ENCODE measurements at places on chromosomes 1 and 21. TPM values are rescaled to one million over a fixed set of nuclear protein-coding genes. Genes with fewer than 3 reads are reported as not detected.

DNA sequence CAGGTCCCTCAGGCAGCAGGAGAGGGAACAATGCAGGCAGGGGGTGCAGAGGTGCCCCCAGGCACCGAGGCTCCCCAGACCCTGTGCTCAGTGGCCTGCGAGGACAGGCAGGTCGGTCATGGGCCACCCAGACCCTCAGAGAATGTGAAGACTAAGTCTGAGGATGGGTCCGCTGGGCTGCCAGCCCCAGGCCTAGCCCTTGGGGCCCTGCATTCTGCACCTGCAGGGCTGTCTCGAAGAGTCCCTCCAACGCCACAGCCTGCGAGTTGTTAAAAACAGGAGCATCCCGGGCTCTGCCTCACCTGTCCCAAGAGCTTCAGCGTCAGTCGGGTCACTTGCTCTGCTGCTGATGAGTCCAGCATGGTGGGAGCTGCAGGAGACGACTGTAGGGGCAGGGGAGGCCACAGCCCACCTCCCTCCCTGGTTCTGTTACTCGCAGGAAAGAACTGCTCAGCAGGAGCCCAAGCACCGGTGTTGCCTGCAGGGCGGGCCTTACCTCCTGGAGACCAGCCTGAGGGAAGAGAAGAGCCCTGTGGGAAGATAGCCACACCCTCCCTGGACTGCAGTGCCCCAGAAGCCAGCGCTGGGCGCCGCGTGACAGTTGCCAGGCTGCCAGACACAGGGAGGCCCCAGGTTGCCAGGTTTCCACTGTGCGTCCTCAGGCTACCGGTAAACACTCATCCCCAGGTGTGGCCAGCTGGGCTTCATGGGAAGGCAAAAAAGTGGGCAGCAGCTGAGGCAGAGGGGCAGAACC is 5.8 kb downstream of the C21orf58 start:
- DNase-seq = no peak

DNA sequence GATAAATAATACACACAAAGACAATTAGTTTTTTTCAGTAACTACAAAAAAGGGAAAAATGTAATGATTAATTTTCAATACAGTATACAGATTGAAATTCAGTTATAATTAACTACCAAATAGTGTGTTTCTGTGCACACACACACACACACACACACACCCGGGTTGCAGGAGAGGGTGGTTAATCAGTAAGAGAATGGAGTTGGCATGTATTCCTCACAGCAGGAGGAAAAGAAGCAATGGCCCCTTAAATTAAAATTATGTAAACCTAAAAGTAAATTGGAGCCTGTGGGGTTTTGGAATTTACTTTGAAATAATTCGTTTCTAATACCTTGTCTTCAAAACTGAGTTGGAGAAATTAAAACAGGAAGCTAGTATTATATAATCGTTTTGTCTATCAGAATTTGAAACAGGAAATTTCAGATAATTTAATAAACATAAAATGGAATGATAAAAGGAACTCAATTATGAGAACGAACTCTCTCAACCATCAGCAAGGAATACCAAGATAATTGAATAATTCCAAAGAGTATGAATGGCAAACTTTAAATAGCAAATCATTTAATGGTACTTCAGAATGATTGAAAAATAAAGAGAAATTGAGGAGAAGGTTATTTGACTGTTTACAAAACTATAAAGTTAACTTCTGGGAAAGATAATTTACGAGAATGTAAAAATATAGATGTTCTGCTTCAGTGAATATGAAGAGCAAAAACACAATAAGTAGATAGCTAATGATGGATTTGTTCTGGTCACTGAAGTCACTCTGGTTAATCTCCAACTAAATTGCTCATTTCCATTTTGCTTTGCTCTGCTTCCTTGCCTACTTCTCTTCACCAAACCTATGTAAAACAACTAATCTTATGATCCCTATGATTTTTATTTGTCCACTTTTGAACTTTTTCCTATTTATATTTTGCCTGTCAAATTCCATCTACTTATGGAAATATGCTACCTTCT is 547.9 kb upstream of the ZP4 start:
- peak; percentile 20 for DNase-seq

- no peak for DNase-seq
These were observed 688 bp upstream of the CHD5 start for GRCh38 chr1:6180707-6181311.

DNA sequence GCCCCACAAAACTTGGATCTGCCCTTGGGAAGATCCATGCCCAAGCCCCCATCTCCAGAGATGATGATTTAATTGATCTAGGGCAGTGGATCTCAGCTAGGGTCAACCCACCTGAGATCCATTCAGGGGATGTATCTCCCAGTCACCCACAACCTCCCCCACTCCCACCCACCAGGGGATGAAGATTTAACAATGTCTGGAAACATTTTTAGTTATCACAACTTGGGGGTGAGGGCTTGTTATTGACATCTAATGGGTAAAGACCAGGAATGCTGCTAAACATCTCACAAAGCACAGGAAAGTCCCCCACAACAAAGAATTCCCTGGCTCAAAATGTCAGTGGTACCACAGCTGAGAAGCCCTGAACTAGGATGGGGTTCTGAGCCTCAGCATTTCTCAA is 45.0 kb upstream of the LPGAT1 start:
- DNase-seq = no peak

DNA sequence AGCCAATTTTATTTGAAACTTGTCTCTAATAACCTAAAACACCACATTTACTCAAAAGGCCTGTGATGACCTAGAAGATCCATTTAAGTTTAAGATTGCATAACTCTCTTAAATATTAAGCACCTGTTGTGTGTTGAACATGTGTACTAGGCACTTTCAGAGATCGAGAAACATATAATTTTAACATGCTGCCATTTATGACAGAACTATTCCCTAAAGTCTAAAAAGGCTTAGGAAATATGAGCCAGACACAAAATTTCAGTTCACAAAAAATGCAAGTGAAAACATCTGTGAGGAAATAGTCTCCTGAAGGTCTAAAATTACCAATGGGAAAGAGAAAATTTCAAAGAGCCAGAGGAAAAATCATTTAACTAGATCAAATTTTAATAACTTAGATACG is 37.7 kb downstream of the CEP170 start:
- DNase-seq = no peak

DNA sequence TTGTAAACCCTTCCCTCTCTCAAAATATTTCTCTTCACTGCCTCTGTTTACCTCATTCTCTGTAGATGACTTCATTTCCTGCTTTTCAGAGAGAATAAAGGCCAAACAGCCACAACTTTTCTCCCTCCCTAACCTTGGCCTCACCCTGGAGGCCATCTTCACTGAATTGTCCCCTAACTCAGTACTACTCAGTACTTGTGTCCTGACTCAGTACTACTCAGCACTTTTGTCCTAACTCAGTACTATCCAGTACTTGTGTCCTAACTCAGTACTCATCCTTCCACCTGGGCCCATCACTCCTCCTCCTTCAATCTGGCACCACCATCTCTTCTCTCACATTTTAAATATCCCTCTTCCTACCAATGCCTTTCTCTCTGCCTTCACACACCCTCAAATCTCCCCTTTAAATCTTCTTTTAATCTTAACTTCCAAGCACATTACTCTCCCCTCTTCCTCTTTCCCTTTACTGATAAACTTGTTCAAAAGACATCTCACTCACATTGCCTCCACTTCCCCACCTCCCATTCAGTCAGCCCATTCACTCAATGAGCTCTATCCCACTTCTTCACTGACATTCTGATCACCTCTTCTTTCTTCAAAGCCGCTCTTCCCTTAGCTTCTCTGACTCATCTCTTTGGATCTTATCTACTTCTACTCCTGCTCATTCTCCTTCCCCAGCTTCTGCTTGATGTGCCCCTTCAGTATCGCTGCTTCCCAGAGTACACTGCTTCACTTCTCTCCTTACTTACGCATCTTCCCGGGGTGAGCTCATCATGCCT is 121.4 kb downstream of the RNF220 start:
- DNase-seq = no peak

GRCh38 chr1:27392778-27393635 is 585 bp downstream of the GPR3 start:
- no peak for DNase-seq

DNA sequence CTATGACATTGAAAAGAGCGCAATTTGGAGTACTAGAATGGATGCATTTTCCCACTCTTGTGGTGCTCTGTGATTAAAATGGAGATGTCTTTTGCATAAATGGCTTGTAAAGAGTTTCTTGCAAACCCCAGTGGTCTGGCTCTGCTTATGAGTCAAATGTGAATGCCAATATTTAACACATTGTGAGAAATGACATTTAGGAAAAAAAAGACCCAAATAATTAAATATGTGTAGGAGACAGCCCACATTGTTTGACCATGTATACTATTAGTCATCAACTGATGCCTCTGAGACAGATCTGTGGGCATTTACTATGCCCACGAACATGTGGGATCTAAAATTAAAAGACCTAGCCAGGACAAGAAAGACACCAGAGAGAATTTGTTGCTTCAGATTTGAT is 22.2 kb upstream of the RUNX1 start:
- DNase-seq = no peak

GNG12 gene
- 104 TPM for polyA plus RNA-seq

DNA sequence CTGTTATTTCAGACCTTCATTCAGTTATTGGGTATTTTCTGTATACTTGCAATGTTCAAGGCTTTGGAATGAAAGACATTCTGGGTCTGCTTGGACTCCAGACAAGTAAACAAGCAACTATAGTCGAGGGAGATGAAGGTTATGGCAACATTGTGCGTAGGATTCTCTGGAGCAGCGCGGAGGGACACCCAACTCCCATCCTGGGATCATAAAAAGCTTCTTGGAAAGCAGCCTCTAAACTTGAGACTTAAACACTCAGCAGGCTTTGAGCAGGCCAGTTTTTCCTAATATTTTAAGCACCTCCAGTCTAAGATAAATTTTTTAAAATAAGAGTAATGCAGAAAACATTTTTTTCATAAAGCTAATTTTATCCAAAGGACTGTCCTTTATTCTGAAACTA is 7.6 kb upstream of the LYST start:
- no peak for DNase-seq

KCNJ9 gene
- 0.09 TPM for polyA plus RNA-seq

- DNase-seq = no peak
These were observed 35.5 kb downstream of the VPS26C start for GRCh38 chr21:37231671-37232070.

AQP10 gene
- polyA plus RNA-seq = 0.14 TPM

GRCh38 chr1:93155335-93155734 is 24.9 kb downstream of the TMED5 start:
- no peak for DNase-seq

GRCh38 chr1:67564193-67564592 is 120.8 kb upstream of the GADD45A start:
- DNase-seq = no peak

- no peak for DNase-seq
These were observed 201.7 kb downstream of the CRB1 start for GRCh38 chr1:197469620-197470210.

AMY1B gene
- not detected for polyA plus RNA-seq

GRCh38 chr21:42424914-42425541 is 21.3 kb downstream of the UBASH3A start:
- no peak for DNase-seq

LAPTM5 gene
- 16.1 TPM for polyA plus RNA-seq

UMODL1 gene
- polyA plus RNA-seq = 0.17 TPM

DNA sequence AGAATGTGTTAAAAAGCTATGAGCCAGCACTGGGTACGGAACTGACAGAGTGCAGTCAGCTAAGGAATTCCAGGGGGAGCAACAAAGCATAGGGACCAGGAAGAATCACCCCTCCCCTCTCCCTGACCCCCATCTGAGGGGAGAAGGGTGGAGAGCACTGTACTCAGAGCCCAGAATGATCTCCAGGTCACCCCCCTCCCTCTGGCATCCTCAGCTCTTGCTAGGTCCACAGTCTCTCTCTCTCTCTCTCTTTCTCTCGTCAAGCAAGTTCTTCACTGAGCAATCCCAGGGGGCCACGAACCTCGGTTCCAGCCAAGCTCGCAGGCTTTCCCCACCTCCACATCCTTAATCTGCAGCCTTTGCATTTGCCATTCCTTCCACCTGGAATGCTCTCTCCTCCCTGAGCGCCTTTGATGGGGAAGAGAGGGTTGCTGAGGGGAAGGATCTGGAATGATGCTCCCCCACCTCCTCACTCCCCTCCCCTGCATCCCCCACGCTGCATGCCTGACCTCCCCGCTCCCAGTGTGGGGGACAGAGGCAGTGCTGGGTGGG is 6.7 kb upstream of the WASF2 start:
- no peak for DNase-seq

DNA sequence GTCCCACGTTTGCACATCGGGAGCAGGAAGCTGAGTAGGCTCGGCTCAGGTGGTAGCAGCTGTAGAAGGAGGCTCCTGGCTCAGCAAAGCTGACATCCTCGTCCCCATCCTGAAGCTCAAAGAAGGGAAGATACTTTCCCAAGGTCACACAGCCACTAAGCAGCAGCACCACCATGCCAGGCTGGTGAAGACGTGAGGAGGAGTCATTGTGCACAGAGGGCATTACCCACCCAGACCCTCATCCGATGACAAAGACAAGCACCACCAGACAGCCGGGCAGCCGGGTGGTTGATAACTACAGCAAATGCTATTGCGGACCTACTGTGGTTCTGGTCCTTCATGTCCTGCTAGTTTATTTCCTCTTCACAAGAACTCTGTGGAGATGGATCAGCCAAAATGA is 186.9 kb downstream of the MATN1 start:
- DNase-seq = no peak

DNA sequence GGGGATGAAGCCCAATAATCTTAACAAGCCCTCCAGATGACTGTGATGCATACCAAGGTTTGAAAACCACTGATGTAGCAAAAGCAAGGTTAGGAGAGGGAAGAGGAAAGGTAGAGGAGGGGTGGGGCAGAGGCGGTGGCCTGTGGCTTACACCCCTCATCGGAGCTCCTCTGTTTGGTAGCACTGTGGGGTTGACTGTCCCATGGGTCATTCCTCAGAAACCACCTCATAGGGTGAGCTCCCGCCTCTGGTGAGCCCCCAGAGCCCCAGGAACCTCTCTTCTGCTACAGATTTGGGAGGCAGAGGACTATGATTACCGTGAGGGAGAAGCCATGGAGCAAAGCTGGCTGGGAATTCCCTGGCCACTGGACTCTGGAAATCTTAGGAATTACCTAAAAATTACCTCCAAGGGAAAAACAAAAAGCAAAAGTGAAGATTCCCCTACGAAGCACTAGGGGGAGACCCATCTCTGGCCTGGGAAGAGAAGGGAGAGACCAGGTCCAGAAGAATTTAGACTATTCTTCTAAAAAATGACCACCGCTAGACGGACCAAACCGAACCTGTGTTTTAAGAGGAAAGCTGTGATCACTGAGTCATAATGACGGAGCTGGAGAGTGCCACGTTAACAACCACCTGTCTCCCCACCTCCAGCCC is 1.5 kb upstream of the RASSF5 start:
- DNase-seq = no peak

PTGS2 gene
- polyA plus RNA-seq = 1.4 TPM

DNA sequence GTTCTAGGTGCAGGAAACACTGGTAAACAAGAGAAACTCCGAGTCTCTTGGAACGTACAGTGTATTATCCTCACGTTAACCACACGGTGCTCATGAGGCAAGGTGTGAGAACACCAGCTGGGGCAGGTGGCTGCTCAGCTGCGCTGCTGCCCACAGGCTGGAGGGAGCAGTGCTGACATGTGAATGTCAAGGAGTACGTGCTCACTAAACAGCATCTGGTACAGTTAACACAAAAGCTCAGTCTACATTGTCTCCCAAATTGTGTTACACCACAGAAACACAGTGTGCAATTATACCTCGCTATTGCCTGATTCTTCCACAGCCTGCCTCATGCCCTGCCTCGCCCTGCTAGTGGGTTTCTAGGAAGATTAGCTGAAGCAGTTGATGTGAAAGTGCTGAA is 138.4 kb downstream of the GLIS1 start:
- DNase-seq = no peak
